ENCODE measurements at places on chromosomes 6 and 20.

DNA sequence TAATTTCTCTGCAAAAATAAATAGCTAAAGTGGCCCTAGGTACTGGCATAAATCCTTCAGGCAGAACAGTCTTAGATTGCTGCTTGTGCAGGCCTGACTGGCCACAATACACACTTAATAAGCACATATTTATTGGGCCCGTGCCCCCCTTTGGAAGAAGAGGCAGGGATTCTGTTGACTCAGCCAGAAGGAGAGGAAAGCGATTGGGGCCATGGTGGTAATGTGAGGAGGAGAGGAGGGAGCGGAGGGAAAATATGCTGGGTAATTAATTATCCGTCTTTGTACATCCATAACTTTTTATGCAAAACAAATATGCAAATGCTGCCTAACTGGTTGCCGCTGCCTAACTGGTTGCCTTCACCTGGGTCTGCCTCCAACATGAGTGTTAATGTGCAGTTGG, 36.2 kb downstream of the CD40 start:
- no peak for DNase-seq

DNA sequence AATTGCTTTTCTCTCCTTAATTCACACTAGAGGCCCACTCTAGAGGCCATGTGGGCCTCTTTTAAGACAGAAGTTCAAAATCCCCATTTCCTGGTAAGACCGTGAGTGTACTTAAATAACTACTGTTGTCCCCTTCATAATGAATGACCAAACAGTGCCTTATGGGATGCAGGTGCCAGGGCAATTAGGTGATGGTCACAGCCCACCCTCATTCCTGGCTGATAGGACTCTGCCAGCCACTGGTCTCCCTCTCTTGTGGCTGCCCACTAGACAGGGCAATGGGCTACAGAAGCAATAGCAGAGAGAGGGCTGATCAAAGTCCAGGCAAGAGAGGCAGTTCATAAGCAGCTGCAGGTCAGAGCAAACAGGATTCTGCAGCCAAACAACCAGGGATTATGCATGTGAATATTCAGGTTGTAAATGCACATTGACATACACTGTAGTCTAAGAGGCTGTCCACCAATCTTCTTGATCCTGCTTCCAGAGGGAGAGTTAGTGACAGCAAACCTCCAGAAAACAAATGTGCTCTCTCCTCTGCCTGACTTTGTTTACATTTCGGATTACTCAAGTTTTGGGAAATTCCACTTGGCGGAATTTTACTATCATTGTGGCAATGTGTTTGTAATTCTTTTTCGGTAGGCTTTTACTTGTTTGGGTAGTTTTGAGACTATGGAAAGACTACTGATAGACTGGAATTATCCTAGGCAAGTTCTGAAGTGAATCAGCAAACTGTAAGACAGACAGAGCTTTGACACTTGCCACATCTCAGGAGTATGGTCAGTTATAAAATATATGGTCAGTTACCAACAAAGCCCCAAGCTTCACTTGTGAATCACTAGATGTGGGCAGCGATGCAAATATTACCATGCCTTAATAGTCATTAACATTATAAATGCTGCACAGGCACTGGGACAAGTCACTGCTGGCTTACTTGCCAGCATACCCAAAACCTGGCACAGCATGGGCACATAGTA, 12.8 kb downstream of the PTPRK start:
- DNase-seq = no peak

GRCh38 chr20:3864518-3864917, 17.9 kb downstream of the MAVS start:
- DNase-seq = no peak

DNA sequence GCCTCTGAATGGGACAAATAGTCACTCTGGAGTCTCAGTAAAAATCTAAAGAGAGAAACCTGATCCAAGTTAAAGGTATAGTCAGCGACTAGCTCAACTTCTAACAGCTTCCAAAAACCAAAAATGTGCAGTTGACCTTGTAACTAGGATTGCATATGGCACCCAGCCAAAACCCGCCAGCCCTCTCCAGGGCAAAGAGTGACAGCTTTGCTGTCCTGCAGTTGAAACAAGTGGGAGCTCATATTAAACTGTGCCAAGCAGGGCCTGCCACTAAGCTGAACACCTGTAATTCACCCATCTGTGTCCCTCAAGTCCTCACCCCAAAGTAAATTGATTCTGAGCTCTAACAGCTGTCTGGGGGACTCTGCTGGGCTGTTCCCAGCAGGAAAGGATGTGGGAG, 695.3 kb downstream of the MAFB start:
- no peak for DNase-seq

DNA sequence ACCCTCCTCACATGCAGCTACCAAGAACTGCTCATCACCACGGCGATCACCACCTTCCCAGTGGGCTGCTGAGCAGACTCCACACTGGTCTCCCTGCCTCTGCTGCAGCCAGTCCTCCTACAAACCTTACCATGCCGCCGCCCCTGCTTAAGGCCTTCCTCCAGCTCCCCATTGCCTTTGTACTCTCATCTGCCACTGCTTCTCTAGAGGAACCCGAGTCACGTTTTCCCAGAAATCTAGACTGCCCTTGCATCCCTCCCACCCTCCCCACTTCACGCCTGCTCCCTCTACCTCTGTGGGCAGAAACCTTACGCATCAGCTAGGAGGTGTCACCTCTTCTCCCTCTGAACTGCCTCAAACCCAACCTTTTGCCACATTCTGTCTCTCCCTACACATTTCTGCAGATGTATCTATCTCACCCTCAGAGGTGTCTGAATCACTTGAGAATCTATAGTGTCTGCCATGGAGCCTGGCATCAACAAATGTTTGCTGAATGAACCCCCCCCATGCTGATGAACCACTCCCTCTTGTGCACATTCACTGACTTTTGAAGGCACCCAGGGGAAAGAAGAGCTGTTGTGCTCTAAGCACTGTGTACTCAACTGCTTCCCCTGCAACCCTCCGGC, 4.3 kb downstream of the E2F1 start:
- DNase-seq = no peak

DNA sequence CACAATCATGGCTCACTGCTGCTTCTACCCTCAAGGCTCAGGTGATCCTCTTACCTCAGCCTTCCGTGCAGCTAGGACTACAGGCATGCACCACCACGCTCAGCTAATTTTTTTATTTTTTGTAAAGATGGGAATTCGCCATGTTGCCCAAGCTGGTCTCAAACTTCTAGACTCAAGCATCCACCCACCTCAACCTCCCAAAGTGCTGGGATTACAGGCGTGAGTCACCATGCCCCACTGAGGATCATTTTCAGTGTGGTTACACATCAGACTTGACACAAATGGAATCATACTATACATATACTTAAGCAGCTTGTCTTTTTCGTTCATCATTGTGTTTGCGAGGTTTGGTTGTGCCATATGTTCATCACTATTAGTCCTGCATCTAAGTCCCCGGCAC, 26.6 kb downstream of the ZC3H12D start:
- no peak for DNase-seq

DNA sequence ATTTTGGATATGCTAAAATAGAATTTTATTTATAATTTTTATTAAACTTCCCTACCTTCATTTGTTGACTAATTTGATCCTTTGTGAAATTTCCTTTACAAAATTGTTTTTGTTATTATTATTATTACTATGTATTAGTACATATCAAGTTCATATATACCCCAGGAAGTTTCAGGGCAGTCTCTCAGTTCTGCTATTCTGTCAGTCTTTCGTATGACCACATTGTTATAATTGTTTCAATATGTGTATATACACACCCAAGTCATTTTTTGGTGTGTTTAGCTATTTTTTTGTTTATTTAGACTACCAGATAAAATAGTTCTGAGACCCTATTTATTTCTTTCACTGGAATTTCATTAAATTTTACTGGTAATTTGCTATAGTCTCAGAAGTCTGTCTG, 72.1 kb downstream of the NKAIN2 start:
- DNase-seq = no peak

DNA sequence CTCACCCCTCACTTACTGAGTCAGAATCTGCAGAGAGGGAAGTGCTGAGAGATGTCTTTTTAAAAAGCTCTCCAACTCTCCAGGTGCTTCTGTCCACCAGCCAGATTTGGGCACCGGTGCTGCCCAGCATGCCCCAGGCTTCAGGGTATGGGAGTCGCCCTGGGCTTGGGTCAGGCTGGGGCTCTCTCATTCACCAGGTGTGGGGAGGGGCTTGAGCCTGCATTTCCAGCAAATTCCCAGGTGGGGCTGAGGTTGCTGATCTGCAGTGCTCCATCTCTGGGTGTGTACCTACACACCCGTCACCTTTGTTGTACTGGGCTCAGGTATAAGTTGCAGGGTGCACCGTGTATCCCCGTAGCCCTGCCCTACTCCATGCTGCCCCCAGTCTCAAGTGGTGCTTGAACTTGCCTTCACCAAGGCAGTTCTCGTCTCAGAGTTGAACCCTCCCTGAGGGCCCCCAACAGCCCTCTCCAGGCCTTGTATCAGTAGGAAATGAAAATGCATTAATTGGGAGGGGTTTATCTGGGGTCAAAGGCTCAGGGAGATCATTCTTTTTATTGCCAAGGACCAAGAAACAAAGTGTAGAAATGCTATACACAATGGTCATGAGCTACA, 23.5 kb downstream of the PPP1R3G start:
- DNase-seq = no peak

DNA sequence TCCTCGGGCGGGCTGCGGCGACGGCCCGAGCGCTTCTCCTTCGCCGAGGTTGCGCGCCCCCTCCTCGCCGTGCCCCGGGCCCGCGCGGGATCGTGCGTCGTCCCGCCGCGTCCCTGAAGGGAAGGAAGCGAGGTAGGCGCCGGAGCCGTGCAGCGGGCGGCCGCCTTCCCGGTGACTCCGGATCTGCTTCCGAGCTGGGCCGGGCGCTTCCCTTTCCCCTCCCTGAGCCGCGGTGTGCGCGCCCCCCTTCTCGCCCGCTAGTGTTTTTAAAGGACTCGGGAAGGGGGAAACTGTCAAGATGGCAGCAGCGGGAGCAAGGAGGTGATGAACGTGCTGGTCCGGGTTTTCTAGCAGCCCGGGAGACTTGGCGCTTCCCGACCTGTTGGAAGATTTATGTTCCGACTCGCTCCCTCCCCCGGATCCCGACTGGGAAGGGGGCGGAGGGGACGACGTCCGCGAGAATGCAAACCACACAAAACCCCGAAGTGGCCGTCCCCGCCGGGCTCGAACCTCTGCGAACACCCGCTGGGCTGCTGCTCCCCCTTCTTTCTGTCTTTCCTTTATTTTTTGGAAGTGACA, 744 bp upstream of the FOXO3 start:
- DNase-seq = no peak

DNA sequence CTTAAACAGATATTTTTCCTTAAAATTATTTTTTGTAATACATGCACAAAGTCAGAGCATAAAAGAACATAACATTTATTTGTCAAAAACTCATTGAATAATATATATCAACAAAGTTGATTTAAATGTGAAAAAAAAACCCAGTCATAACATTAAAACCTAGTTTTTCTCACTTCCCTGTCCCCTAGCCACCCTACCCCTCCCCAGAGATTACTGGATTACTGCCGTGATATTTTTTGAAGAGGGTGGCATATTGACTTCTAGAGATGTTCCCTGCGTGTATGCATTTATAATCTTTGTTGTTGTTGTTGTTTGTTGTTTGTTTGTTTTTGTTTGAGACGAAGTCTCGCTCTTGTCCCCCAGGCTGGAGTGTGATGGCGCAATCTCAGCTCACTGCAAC, 52.4 kb upstream of the ARMC2 start:
- DNase-seq = no peak

GRCh38 chr20:3342766-3343165, 64.7 kb downstream of the DNAAF9 start:
- no peak for DNase-seq

- no peak for DNase-seq
These were observed 165.8 kb upstream of the CITED2 start for GRCh38 chr6:139540276-139540675.

GRCh38 chr20:10443936-10444335, 8.8 kb downstream of the SLX4IP start:
- DNase-seq = no peak

DNA sequence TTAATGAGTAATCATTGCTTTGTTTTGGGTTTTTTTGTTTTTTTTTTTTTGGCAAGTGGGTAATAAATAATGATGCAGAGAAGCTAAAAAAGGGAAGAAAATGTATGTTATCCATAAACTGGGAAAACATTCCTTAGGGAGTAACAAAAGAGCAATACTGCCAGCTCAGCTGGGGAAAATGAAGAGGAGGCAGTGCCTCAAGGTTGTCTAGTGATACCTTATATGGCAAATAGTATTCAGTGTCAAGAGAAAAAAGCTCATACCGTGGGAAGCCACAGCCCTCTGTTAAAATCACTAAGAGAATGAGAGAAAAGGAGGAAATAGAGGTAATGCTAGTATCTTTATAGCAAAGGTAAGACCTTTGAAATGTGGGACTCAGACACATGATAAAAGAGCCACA, 47.1 kb upstream of the SMLR1 start:
- no peak for DNase-seq

- no peak for DNase-seq
These were observed 29.7 kb upstream of the ZNF337 start for GRCh38 chr20:25726357-25726756.

DNA sequence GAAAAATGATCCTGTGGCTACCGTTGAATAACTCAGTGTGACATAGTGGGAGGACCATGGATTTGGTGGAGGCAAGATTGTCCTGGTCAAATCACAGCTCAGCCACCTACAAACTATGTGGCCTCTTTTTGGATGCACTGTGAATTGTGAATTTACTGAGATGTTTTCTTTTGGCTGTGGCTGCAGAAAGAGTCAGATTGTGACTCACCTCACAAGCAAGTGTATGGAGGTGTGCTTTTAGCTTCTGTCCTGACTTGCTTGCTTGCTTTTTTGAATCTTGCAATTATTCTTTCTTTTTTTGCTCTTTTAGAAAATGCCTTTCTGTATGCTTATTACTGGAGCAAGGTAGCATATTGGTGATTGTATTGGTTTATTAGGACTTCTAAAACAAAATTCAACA, 122.9 kb upstream of the FOXO3 start:
- DNase-seq = no peak

DNA sequence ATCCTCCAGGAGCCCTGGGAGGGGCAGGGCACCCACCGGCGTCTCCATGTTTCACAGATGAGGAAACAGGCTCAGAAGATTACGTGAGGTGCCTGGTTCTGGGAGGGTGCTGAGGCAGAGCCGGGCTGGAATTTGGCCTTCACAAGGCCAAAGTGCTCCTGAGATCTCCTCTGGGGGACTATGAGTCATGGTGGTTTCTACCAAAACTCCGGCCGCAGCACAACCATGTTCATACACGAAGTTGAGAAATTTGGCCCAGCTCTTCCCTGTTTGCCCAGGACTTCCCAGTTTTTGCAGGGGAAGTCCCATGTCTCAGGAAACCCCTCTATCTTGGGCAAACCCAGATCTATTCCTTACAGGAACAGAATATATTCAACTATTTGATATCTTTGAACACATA, 172.9 kb upstream of the CDYL start:
- DNase-seq = no peak

GRCh38 chr6:106939848-106940247, 34.7 kb downstream of the CD24 start:
- DNase-seq = no peak

GRCh38 chr6:105458084-105458483, 55.2 kb upstream of the PREP start:
- no peak for DNase-seq

- DNase-seq = no peak
These were observed 40.5 kb downstream of the RRBP1 start for GRCh38 chr20:17641520-17641964.
